ENCODE measurements at places on chromosomes 3 and 15.
A peak's percentile ranks its signal among the peaks of the same experiment; 100 is the strongest.

DNA sequence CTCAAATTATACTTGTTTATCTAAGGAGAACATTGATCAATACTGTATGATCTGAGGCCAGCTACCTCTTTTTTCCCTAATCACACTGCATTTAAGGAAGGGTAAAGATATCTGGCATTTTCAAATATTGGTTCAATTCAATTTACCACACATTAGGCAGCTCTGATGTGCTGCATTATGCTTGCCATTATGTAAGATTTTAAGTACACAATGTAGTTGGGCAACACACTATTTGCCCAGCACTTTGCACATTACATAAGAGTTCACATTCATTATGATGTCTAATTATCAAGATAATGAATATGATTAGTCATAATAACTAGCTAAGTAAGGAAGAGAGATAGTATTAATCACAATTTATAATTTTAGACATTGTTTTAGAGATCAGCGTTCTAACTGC lies 196.3 kb downstream of the BCHE start:
- DNase-seq: no peak

DNA sequence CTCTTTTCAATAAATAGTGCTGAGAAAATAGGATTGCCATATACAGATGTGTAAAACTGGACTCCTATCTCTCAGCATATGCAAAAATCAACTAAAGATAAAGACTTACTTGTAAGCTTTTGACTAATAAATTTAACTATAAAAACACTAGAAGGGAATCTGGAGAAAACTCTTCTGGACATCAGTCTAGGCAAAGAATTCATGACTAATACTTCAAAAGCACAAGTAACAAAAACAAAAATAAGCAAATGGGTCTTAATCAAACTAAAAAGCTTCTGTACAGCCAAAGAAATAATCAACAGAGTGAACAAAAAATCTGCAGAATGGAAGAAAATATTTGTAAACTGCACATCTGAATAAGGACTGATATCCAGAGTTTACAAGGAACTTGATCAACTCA lies 1122.2 kb downstream of the TBL1XR1 start:
- no peak for DNase-seq

- DNase-seq: no peak
Observed at GRCh38 chr3:140546649-140547048, 131.2 kb upstream of the TRIM42 start.

- no peak for DNase-seq
Observed at GRCh38 chr3:57451150-57451846, 92.8 kb downstream of the DNAH12 start.

- no peak for DNase-seq
Observed at GRCh38 chr3:154818676-154819255, 261.4 kb upstream of the MME start.

GRCh38 chr3:187274977-187275338 lies 16.6 kb downstream of the MASP1 start:
- no peak for DNase-seq

- DNase-seq: no peak
Observed at GRCh38 chr3:134466331-134466730, 19.5 kb downstream of the ANAPC13 start.

GRCh38 chr3:182729903-182730674 lies 63.2 kb upstream of the ATP11B start:
- DNase-seq: peak; percentile 36

DNA sequence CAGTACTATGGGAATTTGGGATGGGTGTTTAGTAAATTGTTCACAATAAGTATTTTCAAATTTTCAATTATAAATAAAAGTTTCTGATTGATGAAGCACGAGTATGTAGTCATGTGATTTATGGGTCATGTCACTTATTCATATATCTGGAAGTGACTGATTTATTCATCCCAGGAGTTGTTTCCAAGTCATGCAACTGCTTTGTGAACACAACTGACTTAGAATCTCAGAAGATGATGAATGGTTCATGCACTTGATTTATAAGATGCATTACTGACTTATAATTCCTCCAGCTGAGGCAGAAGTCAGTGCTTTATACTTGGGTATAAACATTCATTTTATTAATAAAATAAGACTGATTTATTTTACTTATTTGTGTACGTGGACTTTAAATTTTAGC lies 137.8 kb upstream of the CBLB start:
- no peak for DNase-seq

Data from right kidney (tissue), 9 donors.